ENCODE measurements at places on chromosomes 2 and 18. TPM values are rescaled to one million over a fixed set of nuclear protein-coding genes. Genes with fewer than 3 reads are reported as not detected.

DNA sequence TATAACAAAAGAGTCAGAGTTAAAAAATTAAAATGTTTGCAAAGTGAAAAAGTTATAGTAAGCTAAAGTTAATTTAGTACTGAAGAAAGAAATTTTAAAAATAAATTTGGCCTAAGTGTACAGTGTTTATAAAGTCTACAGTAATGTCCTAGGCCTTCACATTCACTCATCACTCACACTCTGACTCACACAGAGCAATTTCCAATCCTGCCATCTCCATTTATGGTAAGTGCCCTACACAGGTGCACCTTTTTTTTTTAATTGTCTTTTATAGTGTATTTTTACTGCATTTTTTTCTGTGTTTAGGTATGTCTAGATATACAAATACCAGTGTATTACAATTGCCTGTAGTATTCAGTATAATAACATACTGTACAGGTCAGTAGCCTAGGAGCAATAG is 562.9 kb downstream of the PIK3C3 start:
- H3K27ac ChIP-seq: no peak overlapping the region
- no peak overlapping the region for H3K4me3 ChIP-seq
- H3K4me1 ChIP-seq: no peaks in the 10 kb centered on the region
- no peak for DNase-seq
- no peaks in the 10 kb centered on the region for H3K27me3 ChIP-seq

GRCh38 chr2:108938077-108938710 is 50.8 kb downstream of the EDAR start:
- H3K4me3 ChIP-seq: no peak overlapping the region
- no peak for DNase-seq
- no peaks in the 10 kb centered on the region for H3K27me3 ChIP-seq
- H3K27ac ChIP-seq: no peak overlapping the region
- no peaks in the 10 kb centered on the region for H3K36me3 ChIP-seq

DNA sequence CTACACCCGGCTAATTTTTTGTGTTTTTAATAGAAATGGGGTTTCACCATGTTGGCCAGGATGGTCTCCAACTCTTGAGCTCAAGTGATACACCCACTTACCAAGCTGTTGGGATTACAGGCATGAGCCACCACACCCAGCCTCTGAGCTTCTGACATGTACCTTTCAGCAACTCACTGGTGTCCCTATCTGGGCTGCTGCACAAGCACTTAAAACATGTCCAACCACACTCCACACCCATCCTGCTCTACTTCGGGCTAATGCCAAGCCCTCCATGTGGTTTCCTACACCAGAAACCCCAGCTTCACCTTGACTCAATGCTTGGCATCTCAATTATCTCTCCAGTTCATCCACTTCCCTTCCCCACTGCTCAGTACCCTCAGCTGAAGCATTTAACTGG is 22.4 kb upstream of the ARMC9 start:
- H3K27ac ChIP-seq: no peak overlapping the region
- peaks cover 4% of the 10 kb centered on the region for H3K36me3 ChIP-seq
- H3K4me1 ChIP-seq: no peaks in the 10 kb centered on the region
- H3K4me3 ChIP-seq: no peak overlapping the region
- no peaks in the 10 kb centered on the region for H3K27me3 ChIP-seq

The TRAPPC12 gene
- total RNA-seq: 71.4 TPM
